ENCODE measurements at places on chromosomes 12 and 14.

GRCh38 chr12:23141335-23141734 lies 516.4 kb downstream of the ETNK1 start:
- DNase-seq, result no peak

- DNase-seq, result no peak
Observed at GRCh38 chr12:50271724-50272247, 11.5 kb downstream of the LIMA1 start.

- DNase-seq, result no peak
Observed at GRCh38 chr12:19150273-19150900, 20.9 kb downstream of the PLEKHA5 start.

DNA sequence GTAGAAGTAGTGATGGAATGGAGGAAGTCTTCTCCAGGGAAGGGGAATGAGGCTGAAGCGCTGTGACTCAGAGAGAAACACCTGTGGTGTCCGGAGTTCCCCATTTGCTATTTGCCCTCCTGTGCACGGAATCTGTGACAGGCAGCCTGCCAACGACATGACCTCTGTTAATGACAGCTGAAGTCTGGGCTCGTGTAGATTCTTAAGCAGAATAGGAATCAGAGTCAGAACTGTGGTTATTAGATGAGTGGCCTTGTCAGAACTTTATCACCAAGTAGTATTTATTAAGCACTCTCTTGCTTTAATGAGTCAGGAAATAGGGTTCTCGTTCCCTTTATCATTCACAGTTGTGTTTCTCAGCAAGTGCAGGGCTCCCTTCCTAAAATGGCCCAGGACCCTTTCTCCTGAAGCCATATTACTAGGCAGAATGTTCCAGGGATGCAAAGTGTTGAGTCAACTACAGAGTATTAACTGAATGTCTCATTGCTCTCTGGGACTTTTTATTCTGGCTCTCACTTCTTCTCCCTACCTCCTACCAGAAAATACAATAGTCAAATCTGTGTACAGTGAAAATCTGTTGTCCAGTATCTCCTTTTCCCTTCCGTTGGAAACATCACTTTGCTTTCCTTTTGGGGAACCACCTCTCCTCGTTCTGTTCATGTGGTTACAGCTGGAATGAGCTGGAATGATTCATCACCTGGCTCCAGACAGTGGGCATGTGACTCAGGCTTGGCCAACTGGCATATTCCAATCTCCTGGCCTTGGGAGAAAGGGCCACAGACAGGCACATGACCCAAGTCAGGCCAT lies 77.8 kb upstream of the MAX start:
- no peak for DNase-seq

- no peak for DNase-seq
Observed at GRCh38 chr12:76555797-76556196, 3.8 kb downstream of the OSBPL8 start.

DNA sequence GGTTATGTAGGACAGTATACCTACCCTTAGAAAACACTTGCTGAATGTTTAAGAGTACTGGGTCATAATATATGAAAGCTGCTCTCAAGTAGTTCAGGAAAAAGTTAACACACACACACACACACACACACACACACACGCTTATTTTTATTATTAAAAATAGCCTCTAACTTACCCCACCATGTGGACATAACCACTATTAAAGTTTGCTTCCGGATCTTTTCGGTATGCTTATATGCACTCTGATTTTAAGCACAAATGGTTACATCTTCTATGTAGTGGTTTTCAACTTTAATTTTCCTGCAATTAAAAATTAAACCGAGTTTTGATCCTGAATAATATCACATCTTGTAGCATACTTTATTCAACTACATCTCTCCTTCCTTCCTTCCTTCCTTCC lies 84.9 kb upstream of the TRAF3 start:
- no peak for DNase-seq

DNA sequence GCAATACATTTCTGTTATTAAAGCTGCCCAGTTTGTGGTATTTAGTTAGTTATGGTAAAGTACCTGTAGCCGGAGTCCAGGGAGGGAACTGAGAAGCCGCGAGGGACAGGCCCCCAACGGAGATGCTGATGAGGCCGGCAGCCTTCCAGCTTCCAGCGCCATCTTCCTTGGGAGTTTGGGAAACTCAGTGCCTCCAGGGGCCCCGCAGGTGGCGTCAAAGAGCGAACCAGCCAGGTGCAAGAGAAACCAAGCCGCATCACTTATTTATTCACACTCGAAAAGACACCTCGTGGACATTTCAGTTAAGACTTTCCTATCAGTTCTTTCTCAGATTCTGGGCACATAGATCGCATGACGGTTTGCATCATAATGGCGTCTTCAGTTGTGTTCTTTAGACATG lies 216.6 kb downstream of the GLT1D1 start:
- no peak for DNase-seq

DNA sequence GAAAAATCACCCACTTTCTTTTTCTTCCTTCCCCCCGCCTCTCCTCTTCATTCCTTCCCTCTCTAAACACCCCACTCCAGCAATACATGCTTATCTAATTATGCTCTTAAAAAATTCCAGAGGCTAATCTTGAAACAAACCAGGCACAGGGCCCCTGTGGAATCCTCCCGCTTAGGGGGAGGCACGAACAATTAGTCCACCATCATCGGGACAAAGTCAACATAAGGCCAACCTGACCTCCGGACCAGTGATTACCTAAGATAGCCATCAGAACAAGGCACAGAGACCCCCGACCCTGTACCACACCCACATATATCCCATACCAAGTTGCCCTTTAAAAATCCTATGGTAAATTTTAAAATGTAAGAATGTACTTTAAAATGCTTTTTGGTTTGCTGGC lies 47.1 kb downstream of the KIF21A start:
- DNase-seq, result no peak

DNA sequence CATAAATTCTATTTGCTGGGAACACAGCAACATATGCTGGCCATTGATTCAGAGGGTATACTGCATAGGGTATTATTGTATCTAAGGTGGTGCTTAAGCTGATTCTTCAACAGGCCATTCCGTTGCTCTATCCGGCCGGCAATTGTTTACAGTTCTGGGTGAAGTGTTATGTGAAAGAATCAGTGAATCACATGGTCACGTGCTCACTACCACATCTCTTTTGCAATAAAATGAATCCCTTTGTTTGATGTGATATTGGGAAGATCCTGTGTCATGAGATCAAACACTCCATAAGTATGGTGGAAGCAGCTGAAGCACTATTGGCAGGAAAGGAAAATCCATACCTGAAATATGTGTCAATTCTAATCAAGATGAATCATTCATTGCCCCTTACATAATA lies 7.6 kb upstream of the USP15 start:
- no peak for DNase-seq

GRCh38 chr14:68843471-68844209 lies 50.8 kb upstream of the ZFP36L1 start:
- peak; percentile 77 for DNase-seq

GRCh38 chr14:101020834-101021370 lies 117.4 kb upstream of the RTL1 start:
- DNase-seq, result no peak

GRCh38 chr14:61218767-61219166 lies 62.4 kb downstream of the TMEM30B start:
- no peak for DNase-seq

DNA sequence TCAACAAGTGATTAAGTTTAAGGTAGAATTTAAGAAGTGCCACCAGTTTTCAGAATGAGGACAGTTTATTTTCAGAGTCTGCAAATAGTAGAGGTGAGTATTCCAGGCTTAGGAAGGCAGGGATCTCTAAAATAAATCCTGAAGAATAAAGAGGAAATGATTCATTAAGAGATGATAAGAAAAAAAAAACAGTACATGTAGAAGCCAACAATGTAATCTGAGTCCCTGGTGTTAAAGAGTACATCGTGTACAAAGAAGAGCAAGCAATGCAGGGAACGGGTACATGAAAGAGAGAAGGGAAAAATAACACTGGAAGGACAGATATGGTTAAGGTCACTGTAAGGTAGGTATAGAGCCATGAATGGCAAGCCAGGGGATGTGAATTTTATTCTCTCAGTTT lies 95.2 kb upstream of the FOXG1 start:
- DNase-seq, result no peak

DNA sequence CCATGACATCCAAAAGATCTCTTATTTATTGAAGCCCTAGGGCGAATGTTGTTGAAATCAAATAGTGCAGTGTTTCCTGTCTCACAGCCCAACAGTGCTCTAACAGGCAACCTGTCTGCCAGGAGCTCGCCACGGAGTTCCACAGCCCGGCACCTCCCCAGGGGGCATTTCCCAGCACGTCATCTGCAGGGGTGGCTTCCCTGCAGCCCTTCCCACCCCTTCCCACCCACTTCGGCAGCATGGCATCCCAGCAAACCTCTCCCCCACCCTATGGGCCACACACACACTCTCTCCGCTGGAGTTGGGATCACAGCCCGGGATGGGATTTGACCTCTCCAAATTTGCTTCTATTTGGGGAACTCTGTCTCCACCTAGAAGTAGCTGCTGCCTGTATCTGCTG lies 62.7 kb upstream of the C14orf180 start:
- DNase-seq, result no peak

DNA sequence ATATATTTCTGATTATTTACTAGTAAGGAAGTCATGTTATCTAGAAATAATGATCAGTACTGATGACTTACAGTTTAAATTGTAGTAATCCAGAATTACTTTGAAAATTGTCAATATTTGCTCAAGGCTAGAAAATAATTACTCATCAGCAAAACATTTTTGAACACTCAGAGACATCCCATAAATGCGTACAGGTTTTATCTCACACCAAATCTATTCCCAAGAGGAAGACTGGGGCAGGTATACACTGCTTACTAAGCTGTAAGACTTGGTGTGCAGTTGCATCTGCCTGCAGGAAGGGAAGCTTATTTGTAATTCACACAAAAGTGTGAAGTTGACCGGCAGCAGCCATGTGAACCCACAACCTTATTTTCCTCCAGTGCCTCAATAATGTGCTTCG lies 146.4 kb downstream of the CCER1 start:
- DNase-seq, result no peak
